ENCODE measurements at places on chromosomes 2 and 18.

DNA sequence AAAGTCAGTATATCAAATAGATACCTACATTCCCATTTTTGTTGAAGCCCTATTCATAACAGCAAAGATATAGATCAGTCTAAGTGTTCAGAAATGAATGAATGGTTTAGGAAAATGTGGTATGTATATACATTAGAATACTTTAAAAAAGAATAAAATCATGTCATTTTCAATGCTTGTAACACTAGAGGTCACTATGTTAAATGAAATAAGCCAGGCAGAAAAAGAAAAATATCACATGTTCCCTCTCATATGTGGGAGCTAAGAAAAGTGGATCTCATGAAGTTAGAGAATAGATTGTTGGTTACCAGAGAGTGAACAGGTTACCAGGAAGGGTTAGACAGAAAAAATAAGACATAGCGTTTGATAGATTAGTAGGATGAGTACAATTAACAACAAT, 1111.0 kb upstream of the SLC39A10 start:
- DNase-seq = no peak

DNA sequence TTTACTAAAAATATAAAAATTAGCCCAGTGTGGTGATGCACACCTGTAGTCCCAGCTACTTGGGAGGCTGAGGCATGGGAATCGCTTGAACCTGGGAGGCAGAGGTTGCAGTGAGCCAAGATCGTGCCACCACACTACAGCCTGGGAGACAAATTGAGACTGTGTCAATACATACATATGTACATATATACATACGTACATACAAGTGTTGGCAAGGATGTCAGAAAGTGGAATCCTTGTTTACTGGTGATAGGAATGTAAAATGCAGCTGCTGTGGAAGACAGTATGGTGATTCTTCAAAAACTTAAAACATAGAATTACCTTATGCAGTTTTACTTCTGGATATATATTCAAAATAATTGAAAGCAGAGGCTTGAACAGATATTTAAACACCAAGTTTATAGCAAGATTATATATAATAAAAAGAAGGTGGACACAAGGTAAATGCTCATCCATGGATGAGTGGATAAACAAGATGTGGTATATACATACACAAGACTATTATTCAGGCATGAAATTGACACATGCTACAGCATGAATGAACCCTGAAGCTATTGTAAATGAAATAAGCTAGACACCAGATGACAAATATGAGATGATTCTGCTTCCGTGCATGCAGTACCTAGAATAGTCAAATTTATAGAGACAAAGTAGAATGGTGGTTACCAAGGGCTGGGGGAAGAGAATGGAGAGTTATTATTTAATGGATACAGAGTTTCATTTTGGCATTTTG, 43.2 kb downstream of the CCDC138 start:
- DNase-seq = no peak

DNA sequence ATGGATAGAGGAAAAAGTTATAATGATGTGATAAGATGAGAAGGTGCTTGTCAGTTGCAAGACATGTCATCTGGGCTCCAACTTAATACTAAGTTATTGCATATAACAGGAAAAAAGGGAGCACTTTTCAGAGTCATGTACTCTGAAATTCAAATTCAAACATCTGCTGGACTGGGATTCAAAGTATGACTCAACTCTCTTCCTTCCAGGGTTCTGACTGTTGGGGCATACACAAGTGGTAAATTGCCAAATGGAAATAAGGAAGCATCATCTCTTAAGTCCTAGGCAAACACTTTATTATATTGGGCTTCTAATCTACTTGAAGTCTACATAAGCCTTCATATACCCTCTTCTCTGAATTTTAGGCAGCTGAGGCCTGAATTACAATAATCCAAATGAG, 44.9 kb downstream of the ZBTB14 start:
- DNase-seq = no peak

DNA sequence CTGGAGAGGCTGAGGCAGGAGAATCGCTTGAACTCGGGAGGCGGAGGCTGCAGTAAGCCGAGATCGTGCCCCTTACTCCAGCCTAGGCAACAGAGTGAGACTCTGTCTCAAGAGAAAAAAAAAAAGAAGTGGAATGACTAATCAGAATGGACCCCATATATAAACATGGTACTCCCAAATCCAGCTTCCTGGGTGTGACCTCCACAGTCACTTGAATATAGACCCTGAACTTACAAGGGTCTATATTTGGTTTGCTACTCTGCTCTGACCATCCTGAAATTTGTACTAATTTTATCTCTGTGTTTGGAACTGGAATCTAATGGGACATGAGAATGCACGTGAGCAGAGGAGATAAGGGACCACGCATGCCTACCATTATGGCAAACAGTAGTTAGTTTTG, 275.0 kb downstream of the TNS1 start:
- DNase-seq = no peak
